ENCODE measurements at places on chromosomes 1 and 21.

- no peak for DNase-seq
Measured at GRCh38 chr21:38175306-38175705, 81.5 kb upstream of the KCNJ15 start.

- no peak for DNase-seq
Measured at GRCh38 chr1:93525431-93525830, 77.5 kb downstream of the FNBP1L start.

DNA sequence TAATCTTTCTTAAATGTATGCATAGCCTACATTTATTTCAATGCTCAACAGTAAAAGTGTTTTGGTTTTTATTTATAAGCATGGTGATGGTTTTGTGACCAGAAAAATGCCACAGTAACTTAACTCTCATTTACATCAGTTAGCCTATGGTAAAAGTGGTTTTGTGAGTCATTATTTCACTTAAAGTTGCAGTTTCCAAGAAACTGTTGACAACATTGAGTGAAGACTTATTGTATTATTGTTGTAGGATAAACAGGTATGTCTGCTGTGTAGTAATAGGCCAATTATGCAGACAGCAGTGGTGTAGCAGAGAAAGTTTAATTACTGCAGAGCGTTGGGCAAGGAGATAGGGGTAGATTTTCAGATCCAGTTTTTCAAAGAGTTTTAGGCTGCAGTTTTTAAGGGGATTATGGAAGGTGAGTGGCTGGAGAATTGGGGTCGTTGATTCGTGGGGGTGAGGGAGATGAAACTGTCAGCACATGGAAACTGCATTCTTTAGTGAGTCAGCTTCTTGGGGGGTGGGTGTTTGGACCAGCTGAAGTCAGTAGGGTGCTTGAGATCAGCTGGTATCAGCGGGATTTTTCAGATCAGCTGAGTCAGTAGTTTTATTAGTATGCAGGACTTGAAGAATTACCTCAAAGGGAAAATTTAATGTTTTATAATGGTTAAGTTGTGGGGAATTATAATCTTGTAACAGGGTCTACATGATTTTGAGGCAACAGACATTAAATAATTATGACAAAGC lies 168.7 kb upstream of the FMN2 start:
- DNase-seq = no peak

DNA sequence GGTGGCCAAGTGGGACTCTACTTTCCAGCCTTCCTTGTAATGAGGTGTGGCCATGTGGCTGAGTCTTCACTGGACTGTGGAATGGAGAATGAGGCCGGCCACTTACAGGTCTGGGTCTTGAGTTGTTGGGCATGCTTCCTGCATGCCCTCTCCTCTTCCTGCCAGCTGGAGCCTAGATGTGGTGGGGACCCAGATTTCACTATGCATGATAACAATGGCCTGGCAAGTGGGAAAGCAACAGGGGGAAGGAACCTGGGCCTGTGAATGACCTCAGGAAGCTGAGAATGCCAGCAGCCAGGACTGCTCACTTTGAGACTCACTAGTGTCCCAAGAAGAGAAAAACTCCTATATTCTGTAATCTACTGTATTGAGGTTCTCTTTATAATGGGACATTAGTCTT lies 8.5 kb upstream of the SLC26A9 start:
- DNase-seq = no peak

- DNase-seq = no peak
Measured at GRCh38 chr1:119310301-119310700, 58.3 kb upstream of the HAO2 start.

DNA sequence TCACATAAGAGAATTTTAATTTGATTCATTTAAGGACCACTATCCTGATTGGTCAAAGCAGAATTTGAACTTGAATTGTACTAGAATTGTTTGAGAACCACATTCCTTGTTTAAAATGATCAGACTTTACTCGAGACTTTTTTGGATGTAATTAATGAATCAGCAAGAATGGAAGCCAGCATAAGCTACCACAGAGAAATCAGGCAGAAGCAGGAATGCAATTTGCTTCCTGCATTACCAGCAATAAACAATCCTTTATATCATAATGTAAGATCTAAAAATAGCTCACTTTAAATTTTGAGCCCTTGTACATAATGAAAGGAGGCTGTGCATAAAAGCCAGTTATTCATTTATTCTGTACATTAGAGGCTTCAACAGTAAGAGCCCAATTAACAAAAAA lies 119.8 kb upstream of the BACE2 start:
- DNase-seq = no peak

- DNase-seq = peak; percentile 96
Measured at GRCh38 chr1:1574721-1575537, at the start of gene SSU72. SSU72 (minus strand) TSS chr1:1574863; CDS start chr1:1574557, 306 bp downstream.

DNA sequence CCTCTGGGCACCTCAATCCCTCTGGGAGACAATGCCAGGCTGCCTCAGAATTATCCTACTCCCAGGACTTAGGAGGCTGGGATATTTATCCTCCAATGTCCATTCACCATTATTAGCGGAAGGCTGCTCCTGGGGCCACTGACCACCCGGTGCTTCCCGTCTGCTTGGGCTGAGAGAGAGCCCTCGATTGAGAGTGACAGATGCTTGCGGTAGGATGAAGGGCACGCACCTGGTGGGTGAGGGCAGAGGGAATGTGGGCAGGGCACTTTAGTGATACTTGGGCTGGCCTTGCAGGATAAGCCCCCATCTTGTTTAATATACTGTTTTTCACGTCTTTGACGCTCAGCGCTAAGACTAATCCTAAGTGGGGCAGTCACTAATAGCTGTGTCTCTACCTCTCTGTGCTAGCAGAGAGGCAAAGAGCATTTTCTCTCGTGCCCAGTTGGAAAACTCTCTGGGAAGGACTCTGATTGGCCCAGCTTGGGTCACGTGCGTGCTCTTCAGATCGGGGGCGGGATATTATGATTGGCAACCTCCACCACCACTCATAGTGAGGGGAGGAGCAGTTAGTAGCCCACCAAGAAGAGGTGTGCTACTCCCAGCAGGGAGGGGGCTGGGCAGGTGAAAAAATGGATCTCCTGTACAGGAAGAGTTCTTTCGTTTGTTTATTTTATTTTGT lies 10.6 kb upstream of the PARS2 start:
- DNase-seq = peak; percentile 62

GRCh38 chr1:67604778-67605177 lies 80.2 kb upstream of the GADD45A start:
- DNase-seq = no peak

DNA sequence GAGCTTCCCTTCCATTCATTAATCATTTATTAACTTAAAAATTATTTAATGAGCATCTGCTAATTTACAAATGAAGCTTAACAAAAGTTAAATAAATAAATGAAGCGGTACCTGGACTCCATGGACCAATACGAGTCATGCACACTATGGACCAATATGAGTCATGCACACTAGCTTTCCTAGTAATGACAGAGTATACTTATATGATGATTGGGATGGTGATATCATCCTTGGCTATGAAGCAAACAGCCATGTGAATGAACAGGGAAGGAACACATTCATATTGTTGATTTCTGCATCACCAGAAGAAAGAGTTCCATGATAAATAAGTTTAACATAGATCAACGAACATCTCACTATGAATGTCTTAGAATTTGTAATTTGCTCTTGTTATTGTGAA lies 109.9 kb downstream of the SPAG17 start:
- DNase-seq = peak; percentile 6

GRCh38 chr1:29625084-29625420 lies 388.7 kb downstream of the PTPRU start:
- DNase-seq = no peak

DNA sequence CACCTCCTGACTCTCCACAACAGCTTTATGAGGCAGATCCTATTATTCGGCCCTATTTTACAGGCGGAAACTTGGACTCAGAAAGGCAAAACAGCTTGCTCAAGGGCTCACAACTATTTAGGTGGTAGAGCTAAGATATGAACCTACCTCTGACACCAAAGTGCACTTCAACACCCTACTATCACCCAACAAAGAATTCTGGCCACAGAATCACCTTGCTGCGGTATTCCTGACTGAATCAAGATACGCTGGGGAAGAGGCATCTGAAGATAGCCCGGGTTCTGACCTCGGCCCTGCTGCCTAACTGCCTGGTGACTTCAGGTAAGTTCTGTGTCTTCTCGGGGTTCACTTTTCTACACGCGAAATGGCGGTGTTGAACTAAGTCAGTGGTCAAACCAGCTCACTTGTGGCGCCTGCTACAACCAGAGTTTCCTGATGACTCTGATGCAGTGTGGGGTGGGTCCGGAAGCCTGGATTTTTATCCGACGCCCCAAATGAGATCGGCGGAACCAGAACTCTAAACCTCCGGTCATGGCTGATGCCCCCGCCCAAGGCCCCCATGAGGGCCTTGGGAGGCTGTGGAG lies 608 bp downstream of the PEF1 start:
- no peak for DNase-seq
